ENCODE measurements at places on chromosomes 7 and 10.

DNA sequence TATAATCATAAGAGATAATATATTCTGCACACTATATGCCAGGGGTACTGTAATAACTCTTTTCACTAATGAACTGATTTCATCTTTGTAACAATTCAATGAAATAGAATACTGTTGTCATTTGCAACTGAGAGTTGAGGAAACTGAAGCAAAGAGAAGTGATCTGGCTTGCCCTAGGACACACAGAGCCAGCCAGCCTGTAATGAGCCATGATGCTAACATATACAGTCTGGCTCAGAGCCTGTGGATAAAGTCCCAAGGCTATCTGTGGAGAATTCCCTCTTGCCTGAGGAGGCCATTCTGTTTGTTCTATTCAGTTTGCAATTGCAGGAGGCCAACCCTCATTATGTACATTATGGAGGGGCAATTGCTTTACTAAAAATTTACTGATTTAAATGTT lies 241.3 kb downstream of the CXCL12 start:
- no peak for DNase-seq

GRCh38 chr10:43390759-43391158 lies 18.2 kb downstream of the HNRNPF start:
- DNase-seq: no peak

DNA sequence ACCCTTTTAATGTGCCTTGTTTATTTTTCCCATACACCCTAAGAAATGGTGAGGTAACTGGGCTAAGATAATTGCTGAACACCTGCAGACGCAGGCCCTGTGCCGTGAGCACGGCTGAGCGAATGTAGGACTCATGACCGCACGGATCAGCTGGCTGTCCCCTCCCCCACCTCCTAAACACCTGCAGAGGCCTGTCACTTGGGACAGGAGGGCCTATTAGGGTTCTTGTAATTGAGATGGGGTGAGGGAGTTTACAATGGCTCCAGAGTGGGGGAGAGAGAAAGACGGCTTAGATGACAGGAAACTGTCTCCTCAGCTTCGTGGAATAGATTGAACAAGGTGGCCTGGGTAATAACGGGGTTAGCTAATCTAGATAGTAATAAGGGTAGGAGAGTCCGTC lies 291.7 kb upstream of the HABP2 start:
- no peak for DNase-seq

DNA sequence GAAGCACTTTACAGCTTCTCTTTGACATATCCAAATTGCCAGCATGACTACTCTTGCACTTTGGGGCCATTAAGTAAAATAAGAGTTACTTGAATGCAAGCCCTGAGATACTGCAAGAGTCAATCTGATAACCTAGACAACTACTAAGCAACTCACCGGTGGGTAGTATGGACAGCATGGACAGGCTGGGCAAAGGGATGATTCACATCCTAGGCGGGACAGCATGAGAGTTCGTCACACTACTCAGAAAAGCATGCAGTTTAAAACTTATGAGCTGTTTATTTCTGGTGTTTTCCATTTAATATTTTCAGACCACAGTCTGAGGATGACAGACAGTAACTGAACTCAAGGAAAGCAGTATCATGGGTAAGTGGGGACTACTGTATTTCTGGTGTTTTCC lies 84.0 kb downstream of the ORC5 start:
- no peak for DNase-seq

DNA sequence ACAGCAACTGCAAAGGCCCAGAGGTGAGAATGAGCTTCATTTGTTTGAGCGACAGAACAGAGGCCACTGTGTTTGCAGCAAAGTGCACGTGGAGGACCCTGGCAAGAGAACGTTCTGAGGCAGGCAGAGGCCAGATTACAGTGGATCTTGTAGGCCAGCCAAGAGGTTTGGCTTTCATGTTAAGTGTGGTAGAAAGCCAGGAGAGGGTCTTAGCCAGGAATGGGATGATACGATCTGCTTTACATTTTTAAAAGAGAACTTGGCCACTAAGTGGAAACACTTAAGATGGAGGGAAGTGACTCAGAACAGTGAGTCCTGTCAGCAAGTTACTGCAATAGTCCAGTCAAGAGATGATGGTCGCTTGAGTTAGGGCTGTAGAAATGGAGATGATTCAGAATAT lies 4.6 kb downstream of the CCDC136 start:
- no peak for DNase-seq

DNA sequence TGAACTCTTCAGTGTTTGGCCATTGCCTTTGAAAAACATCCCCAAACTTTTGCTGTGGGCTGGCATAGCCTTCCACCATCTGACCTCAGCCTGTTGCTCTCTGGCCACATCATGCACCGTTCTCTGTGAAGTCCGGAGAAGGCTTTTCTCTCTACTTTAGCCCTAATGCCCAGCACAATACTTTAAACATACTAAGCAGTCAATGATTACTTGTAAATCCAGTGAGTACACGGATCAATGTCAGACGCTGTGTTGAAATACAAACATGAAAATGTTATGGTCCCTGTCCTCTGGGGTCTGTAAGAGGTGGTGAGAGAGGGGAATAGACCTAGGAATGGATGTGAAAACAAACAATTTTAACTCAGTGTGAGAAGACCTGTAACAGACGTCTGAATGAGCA lies 297.9 kb downstream of the PLXDC2 start:
- DNase-seq: no peak

DNA sequence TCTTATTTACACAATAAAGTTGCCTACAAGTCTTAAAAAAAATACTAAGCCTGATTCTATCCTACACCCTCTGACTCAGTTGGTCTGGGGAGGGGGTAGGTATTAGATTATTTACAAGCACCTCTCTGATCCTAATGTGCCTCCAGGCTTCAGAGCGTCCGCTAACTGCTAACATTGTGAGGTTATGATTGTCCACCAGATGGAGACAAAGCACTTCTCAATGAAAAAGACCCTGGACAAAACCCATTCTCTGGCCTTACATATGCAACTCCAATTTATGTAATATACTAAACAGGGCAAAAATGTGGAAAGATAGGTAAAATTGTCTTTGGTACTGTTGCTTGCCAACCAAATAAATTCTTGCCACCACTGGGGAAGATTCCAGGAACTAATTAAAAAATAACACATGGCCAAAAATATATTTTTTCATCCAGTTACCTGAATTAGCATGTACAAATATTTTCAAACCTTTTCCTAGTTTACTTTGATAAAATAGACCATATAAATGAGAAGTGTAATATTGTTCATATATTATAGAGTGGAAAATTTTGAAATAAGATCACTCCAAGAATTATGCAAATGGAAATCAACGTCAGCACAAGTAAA lies 92.4 kb downstream of the KIF20B start:
- DNase-seq: no peak

GRCh38 chr10:128001849-128002248 lies 94.9 kb downstream of the PTPRE start:
- no peak for DNase-seq

DNA sequence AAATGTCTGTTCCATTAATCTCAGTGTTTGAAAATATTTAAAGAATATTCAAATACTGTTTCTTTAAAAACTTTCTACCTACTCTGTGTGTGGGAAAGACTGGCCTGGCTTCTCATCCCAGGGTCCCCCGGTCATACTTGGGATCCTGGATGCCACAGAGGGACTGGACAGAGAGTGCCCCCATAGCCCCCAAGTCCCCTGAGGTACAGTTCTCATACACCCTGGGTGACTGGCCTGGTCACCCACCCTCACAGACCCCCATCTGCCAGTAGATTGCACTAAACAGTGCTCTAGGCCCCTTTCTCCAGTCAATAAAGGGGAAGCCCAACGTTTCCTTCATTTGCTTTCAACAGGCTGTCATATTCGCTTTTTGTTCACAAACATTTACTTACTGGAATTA lies 3.0 kb downstream of the TMEM273 start:
- no peak for DNase-seq

GRCh38 chr10:1043532-1043995 lies 5.4 kb downstream of the IDI1 start:
- DNase-seq: no peak

- no peak for DNase-seq
Measured at GRCh38 chr7:122520971-122521555, 177.9 kb downstream of the RNF133 start.

- no peak for DNase-seq
Measured at GRCh38 chr10:30598105-30598776, 31.3 kb downstream of the LYZL2 start.

- DNase-seq: no peak
Measured at GRCh38 chr10:20091698-20092097, 275.5 kb downstream of the PLXDC2 start.

- no peak for DNase-seq
Measured at GRCh38 chr7:50679218-50680007, 103.3 kb downstream of the GRB10 start.

DNA sequence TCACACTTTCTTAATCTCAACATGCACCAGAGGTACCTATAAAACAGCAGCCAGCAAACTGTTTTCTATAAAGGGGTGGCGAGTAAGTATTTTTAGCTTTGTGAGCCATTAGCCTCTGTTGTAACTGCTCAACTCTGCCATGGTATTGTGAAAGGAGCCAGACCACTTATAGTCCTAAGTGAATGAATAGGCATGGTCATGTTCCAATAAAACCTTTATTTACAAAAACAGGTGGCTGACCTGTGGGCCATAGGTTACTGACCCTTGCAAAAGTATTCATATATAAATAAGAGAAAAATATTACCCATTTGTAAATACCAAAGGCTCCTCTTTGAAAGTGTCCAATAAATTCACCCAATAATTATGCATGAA lies 50.3 kb downstream of the ICA1 start:
- DNase-seq: no peak

- DNase-seq: no peak
Measured at GRCh38 chr10:122465401-122466040, 4.2 kb downstream of the HTRA1 start.

Measured in CD8-positive, alpha-beta T cell (primary cell).